NCI-H526 (cell line): ENCODE measurements at places on chromosomes 2 and 18.

DNA sequence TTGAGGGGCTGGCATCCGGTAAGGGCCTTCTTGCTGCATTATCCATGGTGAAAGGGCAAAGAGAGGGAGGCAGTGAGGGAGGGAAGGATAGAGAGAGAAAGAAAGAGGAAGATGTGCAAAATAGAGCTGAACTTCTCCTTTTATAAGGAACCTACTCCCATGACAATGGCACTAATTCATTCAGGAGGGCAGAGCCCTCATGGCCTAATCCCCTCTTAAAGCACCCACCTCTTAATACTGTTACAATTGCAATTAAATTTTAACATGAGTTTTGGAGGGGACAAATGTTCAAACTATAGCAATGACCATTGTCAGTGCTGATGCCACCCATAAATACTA, 60.2 kb downstream of the CXCR4 start:
- DNase-seq: no peak

- DNase-seq: no peak
These were observed 39.4 kb downstream of the TRAPPC12 start for GRCh38 chr2:3418766-3419404.

- no peak for DNase-seq
These were observed 468.0 kb upstream of the SPHKAP start for GRCh38 chr2:228649447-228649846.

GRCh38 chr2:143375384-143375880, 246.2 kb downstream of the ARHGAP15 start:
- no peak for DNase-seq

DNA sequence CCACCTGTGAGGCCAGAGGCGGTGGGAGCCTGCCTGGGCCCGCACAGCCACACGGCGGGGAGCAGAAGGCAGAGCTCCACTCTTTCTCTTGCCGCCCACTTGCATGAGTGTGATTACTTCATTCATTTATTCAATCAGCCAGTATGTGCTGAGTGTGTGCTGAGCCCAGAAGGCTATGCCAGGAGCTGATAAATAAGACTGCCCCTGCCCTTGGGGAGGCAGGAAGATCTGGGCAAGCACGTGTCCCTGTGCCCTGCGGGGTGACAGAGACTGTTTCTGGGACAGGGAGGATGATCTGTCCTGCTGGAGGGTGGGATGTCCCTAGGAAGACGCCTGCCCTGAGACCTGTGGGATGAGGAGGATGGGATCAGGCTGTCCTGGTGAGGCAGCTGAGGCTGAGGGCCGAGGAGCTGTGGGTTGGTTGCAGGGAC, 250.8 kb downstream of the DYSF start:
- no peak for DNase-seq

DNA sequence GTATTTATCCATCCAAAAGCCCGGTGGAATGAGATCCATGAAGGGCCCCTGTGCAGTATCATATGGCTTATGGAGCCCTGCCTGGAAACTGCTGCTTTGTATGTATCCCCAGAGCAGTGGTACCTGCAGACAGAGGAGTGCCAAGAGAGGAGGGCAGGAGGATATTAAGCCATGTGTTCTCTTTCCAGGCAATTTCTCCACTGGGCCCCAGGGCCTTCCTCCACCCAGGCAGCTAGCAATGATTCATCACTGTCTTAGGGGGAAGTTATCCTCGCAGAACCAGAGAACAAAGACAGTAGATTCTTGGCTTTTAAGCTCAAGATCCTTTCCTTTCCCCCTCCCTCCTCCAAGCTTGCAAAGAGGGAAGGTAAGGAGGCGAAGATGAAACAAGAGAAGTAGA, 98.1 kb downstream of the LRRC30 start:
- DNase-seq: no peak

GRCh38 chr2:23624915-23625314, 239.9 kb downstream of the KLHL29 start:
- DNase-seq: no peak

GRCh38 chr18:55477499-55477859, 110.5 kb downstream of the TCF4 start:
- DNase-seq: no peak

DNA sequence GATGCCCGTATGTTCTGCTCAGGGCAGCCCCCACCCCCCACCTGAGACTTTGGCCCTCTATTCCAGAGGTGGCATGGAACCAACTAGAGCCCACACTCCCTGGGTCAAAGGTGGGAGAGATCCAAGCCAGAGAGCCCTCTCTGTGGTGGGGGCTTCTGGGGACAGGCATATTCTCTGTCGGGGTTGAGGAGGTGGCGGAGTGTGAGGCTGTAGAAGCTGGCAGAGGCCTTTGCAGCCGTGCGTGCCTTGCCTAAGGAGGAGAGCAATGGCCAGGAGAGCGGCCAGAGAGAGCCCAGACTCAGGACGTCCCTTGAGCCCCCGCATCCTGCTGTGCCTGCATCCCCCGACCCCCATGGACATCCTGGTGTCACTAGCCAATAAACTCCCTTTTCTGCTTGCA, 79.2 kb upstream of the HPCAL1 start:
- DNase-seq: no peak

GRCh38 chr2:238913931-238914647, 66.2 kb downstream of the TWIST2 start:
- no peak for DNase-seq

DNA sequence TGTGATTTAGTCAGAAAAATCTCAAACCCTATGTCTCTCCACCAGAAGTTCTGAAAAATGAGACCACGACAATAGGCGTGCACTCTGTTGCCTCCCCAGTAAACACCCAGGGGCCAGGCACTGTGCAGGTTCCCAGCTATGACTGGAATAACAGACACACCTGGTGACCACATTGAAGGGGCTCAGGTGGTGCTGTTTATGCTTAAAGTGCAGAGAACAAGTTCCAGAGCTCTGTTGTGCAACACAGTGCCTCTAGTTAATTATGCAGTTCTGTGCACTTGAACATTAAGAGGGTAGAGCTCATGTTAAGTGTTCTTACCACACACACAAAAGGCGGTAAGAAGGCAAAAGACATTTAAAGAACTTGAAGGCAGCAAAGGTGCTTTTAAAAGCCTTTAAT, 52.6 kb upstream of the AFF3 start:
- DNase-seq: no peak

DNA sequence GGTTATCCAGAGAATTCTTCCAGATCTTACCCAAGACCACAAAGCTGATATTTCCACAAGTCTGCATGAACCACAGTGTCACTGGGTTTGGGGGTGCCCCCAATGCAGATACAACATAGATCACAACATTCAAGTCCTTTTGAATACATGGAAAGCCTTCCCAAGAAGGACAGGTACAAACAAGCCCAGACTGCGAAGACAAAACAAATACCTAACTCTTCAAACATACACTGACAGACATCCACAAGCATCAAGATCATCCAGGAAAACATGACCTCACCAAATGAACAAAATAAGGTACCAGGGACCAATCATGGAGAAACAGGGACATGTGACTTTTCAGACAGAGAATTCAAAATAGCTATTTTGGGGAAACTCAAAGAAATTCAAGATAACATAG, 93.1 kb downstream of the MDH1 start:
- no peak for DNase-seq

DNA sequence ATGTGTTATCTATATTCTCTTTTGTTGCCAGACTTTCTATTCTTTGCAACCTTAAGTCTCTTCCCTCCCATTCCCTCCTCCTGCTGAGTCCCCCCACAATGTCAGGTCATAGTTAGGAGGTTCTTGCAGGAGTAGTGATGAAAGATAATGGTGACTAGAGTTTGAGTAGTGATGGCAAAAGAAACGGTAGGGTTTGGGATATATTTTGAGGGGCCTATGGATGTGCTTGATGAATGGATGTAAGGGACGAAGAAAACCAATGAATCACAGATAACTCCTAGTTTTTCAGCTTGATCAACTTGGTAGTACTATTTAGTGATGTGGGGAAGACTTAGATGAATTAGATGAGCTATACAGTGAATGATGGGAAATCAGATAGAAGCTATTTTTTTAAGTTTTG, 21.0 kb downstream of the EML4 start:
- DNase-seq: no peak

DNA sequence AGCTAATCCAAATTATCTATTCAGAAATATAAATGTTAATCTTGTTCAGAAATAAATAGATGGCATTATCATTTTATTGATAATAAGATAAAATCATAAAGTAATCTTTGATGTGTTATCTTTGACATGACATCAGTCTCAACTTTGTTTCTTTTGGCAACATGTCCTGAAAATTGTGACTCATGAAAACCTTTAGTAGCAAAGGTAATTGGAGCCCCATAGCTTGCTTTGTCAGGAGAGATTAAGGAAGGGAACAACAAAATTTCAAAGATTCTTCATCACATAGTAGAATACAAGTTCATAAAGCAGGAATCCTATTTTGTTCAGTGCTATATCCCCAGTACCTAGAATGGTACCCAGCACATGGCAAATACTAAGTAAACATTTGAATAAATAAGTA, 165.4 kb downstream of the KCNE4 start:
- no peak for DNase-seq

- DNase-seq: no peak
These were observed 593.3 kb upstream of the FANCL start for GRCh38 chr2:58834404-58834803.

- DNase-seq: no peak
These were observed 1123.3 kb upstream of the ACVR2A start for GRCh38 chr2:146721486-146721885.

DNA sequence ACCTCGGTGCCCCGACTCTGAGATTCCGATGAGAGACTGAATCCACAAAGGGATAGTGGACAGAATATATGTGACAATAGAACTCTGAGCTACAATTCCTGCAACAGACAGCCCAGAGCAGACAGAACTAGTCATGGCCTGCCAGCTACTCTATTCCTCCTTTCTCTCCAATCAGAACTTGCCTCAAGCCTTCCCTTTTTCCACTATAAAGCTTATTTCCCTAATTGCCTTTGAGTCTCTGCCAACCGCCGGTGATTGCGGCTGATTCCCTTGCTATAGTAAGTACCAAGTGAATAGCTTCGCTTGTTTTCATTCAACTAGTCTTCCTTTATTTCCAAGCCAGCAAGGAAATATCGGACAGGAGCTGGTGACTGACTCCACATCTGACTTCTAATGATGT, 96.8 kb downstream of the DSC3 start:
- peak; percentile 75 for DNase-seq

DNA sequence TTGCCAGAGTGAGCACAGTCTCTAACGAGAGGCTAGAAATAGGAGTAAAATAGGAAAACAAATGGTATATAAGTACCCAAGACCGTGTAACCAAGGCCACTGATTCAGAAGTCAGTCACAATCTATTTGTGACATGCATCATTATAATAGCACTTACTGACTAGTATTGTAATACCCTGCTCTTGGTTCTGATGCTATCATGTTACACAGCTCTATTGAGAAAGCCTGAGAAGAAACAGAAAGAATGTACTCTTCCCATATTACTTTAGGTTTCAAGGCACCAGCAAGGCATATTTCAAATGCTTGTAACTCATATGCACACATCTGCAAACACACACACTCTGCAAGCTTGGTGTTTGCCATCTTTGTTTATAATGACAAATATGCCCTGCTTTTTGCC, 746.4 kb downstream of the SLC4A3 start:
- DNase-seq: no peak
